ENCODE measurements at places on chromosomes 4 and X. TPM values are rescaled to one million over a fixed set of nuclear protein-coding genes. Genes with fewer than 3 reads are reported as not detected.

PROM1 gene
- polyA plus RNA-seq, result 36.6 TPM

CCDC160 gene
- 5.6 TPM for polyA plus RNA-seq

HTR2C gene
- 2.0 TPM for polyA plus RNA-seq

DNA sequence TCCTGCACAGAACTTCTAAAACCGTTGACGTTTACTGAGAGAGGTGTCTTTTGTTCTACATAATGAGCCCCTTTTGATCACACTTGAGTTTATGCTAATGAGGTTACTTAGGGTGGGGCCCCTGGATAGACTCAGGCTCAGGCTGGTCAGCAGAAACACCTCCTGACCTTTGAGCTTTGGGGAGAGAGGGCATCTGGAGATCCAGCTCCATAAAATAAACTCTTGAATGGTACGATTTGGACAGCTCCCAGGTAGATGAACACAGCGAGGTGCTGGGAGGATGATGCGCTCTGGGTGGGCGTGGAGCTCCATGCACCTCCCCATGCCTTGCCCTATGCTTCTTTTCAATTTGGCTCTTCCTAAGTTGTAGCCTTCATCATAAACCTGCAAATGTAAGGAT, 52.0 kb downstream of the ENOPH1 start:
- H3K27ac ChIP-seq, result no peak overlapping the region
- no peaks in the 10 kb centered on the region for H3K36me3 ChIP-seq
- no peaks in the 10 kb centered on the region for H3K4me1 ChIP-seq
- DNase-seq, result no peak
- H3K27me3 ChIP-seq, result no peaks in the 10 kb centered on the region

GRCh38 chrX:45771114-45771513, 570.4 kb upstream of the DIPK2B start:
- no peak overlapping the region for H3K4me3 ChIP-seq
- no peaks in the 10 kb centered on the region for H3K36me3 ChIP-seq
- no peak for DNase-seq
- H3K27ac ChIP-seq, result no peak overlapping the region

DNA sequence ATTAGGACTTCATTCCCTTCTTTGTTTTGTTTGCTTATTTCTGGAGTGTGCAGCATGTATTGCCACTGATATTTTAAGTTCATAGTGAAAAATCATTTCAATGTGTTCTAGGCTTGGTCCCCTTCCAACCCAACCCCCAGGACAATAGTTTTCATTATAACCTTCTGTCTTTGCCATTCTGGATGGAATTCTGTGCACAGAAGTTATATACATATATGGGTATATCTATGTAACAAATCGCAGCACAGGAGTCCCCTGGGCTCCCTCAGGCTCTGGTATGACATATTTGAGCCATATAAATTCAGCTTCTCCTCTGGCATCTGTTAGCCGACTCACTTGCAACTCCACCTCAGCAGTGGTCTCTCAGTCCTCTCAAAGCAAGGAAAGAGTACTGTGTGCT, at the start of gene TNMD:
Gene TNMD (plus strand): TSS at position 326 of the 400 bp plus-strand sequence. CDS start 83 bp downstream, outside the sequence.
- no peaks in the 10 kb centered on the region for H3K27me3 ChIP-seq
- H3K36me3 ChIP-seq, result no peaks in the 10 kb centered on the region
- no peaks in the 10 kb centered on the region for H3K4me1 ChIP-seq
- no peak for DNase-seq
- no peak within 1 kb of the TSS for H3K4me3 ChIP-seq

GRCh38 chr4:115780835-115781234, 667.4 kb upstream of the NDST4 start:
- H3K27ac ChIP-seq, result no peak overlapping the region
- H3K4me3 ChIP-seq, result no peak overlapping the region
- no peaks in the 10 kb centered on the region for H3K4me1 ChIP-seq

GRCh38 chr4:70914000-70914399, 11.8 kb downstream of the MOB1B start:
- no peaks in the 10 kb centered on the region for H3K36me3 ChIP-seq
- no peak overlapping the region for H3K4me3 ChIP-seq
- H3K27me3 ChIP-seq, result no peaks in the 10 kb centered on the region
- DNase-seq, result peak; percentile 25
- no peak overlapping the region for H3K27ac ChIP-seq

DNA sequence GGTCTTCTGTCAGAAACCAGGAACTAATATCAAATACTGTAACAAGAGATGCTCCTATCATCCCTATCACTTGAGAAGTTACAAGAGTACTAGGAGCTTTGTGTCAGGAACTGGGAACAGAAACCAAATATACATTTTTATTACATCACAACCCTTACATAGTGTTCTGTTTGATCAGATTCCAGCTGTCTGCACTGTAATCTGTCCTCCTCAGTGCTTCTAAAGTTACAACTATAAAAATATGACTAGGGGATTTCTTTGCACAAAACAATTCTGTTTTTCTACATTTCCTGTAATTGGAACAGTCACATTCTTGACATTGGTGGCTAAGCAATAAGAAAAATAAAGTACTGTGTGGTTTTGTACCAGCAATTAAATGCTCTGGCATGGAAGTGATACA, 686.0 kb downstream of the PDHA2 start:
- H3K4me1 ChIP-seq, result no peaks in the 10 kb centered on the region
- no peak for DNase-seq
- no peaks in the 10 kb centered on the region for H3K27me3 ChIP-seq
- H3K27ac ChIP-seq, result no peak overlapping the region
- no peaks in the 10 kb centered on the region for H3K36me3 ChIP-seq

DNA sequence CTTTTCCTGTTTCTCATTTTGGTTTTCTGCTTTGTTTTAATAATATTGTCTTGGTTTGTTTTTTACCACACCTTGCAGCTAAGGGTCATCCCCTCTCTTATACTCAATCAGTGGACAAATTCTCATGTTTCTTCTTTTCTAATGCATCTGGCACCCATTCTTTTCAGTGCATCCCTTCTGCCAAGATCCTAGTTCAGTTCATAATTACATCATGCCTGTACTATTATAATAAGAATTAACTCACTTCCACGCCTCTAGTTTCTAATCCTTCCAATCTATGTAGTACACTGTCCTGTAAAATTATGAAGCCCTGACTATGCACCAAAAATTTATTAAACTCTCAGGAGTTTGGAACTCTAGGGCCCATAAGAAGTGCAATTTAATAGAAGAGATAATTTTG, 126.1 kb downstream of the FAT4 start:
- no peaks in the 10 kb centered on the region for H3K27me3 ChIP-seq
- H3K4me1 ChIP-seq, result no peaks in the 10 kb centered on the region
- no peak overlapping the region for H3K27ac ChIP-seq
- H3K36me3 ChIP-seq, result no peaks in the 10 kb centered on the region
- no peak for DNase-seq
- H3K4me3 ChIP-seq, result no peak overlapping the region

- peaks cover 73% of the 10 kb centered on the region for H3K4me1 ChIP-seq
- peak overlapping the region; percentile 48 for H3K27ac ChIP-seq
- peak; percentile 71 for DNase-seq
- H3K27me3 ChIP-seq, result no peaks in the 10 kb centered on the region
- no peak overlapping the region for H3K4me3 ChIP-seq
Observed at GRCh38 chr4:87002682-87003043, 67.9 kb downstream of the AFF1 start.

DNA sequence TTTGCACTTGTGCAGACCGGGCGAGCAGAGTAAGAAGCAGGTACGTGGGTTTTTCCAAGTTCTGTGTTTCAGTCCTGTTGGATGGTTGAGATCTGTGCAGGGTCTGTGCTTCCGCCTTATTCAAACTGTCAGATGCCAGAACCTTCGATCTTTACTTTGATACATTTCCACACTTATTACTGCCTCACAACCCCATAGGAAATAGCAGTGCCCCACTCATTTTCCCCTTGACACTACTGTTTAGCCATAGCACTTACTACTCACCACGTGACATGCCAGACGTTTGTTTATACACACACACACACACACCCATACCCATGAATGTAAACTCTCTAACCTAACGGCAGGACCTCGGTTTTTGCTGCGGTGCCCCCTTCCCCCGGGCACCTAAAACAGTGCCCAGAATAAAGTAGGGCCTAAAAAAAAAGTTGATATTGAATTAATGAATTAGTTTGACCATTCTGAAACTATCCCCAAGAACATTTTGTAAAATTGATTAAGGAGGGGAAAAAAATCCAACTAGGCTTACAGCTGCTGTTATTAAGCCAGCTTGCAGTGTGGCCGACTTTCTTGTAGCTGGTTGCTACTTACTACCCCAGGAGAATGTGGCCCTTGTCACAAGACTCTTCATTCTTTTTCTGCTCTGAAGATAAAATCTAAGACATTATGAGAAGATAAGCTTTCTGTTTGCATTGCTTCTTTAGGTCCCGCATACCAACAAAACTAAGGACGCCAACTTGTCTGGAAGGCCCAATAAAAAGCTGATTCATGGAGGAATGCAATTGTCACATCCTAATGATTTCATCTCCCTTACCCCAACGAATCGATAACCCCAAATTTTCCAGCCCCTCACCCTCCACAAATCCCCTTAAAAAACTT, 704 bp upstream of the SEPSECS start:
- H3K36me3 ChIP-seq, result no peaks in the 10 kb centered on the region
- no peaks in the 10 kb centered on the region for H3K4me1 ChIP-seq
- no peaks in the 10 kb centered on the region for H3K27me3 ChIP-seq
- H3K27ac ChIP-seq, result no peak overlapping the region
- no peak for DNase-seq

DNA sequence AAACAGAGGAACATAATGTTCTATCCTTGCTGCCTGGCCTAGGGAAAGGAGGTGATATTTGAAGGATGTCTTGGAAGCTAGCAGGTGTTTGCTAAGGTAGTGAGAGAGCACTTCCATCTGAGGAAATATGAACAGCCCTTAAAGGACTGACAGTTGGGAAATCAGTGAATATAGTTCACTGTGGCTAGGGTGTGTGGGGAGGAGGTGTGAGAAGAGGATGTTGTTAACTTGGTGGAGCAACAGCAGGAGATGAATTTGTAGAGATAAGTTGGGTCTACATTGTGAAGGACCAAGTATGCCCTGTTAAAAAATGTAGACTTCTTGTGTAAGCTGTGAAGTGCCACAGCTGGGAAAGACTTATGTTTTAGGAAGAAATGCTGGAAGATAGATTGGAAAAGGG, 25.5 kb downstream of the TBC1D19 start:
- H3K36me3 ChIP-seq, result no peaks in the 10 kb centered on the region
- peaks cover 8% of the 10 kb centered on the region for H3K4me1 ChIP-seq
- no peak overlapping the region for H3K4me3 ChIP-seq

DNA sequence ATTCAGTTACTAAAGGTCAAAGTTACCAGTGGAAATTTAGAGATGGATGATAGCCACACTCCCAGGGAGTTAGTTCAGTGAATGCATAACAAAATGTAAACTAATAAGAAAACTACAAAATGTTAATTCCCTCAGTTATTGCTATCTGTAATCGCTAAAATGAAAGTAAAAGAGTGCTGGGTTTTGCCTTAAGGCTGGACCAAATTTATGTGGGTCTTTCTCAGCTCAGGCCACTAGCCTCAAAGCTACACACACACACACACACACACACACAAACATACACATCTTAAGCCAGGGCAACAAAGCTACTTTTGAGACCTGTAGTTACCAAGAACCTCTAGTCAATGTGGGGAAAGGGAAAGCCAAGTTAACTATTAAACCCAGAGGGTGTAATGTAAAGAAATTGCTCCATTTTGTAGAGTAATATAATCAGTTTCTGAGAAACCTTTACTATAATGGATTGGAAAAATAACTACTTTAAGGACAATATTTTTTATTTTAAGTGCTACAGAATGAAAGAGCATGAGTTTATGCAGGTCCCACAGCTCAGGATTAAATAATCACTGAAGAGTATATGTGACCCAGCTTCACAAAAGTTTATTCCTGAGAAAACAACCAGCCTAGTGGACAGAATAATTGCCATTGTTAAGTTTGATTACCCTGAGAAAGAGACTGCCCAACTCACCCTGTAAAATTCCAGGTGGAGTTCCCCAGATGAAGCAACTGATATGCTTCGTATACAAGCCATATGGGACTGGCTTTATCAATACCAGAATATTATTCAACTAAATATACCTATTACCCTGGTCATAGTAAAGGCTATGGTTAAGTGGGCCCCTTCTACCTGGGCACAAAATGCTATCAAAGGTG, 8.9 kb upstream of the UGT2A3 start:
- H3K36me3 ChIP-seq, result no peaks in the 10 kb centered on the region
- no peaks in the 10 kb centered on the region for H3K4me1 ChIP-seq
- no peak overlapping the region for H3K27ac ChIP-seq
- DNase-seq, result no peak

GRCh38 chrX:2974961-2975360, 31.4 kb upstream of the ARSH start:
- H3K4me3 ChIP-seq, result no peak overlapping the region
- H3K4me1 ChIP-seq, result no peaks in the 10 kb centered on the region
- no peaks in the 10 kb centered on the region for H3K36me3 ChIP-seq
- H3K27ac ChIP-seq, result no peak overlapping the region
- no peak for DNase-seq
- no peaks in the 10 kb centered on the region for H3K27me3 ChIP-seq

- DNase-seq, result no peak
- no peaks in the 10 kb centered on the region for H3K36me3 ChIP-seq
- no peaks in the 10 kb centered on the region for H3K4me1 ChIP-seq
- no peaks in the 10 kb centered on the region for H3K27me3 ChIP-seq
Observed at GRCh38 chr4:14994242-14994641, 8.0 kb upstream of the CPEB2 start.

Data from GM23338 (cell line).